Caudate nucleus (tissue), 63 donors: ENCODE measurements at places on chromosomes 13 and 19.

GRCh38 chr13:66222926-66223325 is 1007.2 kb downstream of the PCDH9 start:
- no peak for DNase-seq

- DNase-seq: no peak
These were observed 26.2 kb downstream of the CELF5 start for GRCh38 chr19:3250675-3251074.

GRCh38 chr13:51330791-51331190 is 8.7 kb upstream of the SERPINE3 start:
- DNase-seq: no peak

DNA sequence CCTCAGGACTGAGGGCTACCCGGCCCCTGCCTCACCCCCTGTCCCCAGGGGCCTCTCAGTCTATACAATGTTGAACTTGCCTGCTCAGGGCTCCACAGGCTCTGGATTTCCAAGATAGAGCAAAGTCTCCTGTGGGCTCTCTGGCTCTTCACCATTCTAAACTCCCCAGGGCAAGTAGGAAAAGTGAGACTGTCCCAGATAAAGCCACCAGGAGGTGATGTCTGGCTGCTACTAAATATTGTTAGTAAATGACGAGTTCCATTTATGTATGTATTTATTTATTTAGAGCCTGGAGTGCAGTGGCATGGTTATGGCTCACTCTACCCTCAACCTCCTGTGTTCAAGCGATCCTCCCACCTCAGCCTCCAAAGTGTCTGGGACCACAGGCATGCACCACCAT is 73.6 kb upstream of the SIAH3 start:
- no peak for DNase-seq
